AG09319 (cell line): ENCODE measurements at places on chromosomes 16 and 17.

DNA sequence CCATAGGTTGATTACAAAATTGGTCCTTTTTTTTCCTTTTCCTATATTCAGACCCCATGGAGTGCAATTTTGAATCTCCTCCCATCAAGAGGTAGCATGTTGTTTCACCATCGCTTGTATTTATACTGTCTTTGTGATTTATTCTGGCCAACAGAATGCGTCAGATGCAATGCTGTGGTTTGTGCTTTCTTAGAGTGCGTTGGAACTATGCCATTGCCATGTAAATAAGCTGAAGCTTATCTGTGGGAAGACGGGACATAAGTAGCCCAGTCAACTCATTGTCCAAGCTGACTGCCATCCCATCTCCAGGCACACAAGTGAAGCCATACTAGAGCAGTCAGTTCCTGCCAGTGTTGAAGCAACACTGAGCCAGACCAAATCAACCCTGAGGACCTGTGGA lies 1339.3 kb upstream of the GOT2 start:
- no peak for DNase-seq

DNA sequence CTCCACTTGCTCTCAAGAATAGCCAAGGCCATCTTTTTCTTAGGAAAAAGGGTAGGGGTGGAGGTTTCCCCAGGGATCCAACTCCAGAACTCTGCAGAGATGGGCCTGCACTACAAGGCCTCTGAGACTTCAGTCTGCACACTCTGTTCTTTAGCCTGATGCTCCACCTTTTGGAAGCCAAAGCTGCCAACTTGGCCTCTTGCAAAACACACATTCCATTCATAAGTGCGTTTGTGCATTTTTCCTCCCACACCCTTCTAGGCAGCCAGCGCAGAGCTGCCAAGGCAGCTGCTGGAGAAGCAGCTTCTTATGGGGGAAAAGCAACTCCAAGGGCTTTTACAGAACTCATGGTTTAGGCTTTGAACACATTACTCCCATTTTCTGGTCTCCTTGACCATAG lies 45.3 kb downstream of the REXO5 start:
- peak; percentile 84 for DNase-seq

DNA sequence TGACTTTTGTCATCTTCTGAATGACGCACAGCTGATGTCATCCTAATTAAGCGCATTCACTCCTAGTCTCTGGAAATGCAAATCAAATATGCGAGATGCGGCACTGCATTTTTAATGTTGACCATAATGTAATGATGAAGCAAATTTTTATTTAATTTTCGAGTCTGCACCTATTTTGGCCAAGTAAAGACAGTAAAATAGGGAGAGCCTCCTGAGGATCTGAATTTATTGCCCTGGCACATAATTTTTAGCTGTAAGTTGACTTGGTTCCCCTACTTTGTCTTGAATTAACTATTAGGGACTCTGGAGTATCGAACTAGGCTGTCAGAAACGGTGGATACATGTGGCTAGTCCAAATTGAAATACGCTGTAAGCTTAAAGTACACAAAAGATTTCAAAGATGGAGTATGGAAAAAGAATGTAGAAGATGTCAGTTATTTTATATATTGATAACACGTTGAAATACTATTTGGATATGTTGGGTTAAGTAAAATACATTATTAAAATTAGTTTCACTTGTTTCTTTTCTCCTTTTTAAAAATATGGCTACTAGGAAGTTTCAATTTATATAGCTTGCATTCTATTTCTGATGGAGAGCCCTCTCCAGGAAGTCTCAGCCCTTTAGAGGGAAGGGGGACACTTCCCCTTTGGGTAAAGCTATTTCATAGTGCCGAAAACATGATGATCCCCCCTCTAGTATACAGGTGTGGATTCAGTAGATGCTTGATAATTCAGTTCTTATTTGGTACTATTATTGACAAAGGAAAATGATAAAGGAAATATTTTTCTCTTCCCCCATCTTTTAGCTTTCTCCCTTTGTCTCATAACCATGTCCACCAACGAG lies 991 bp downstream of the KPNA2 start:
- DNase-seq = no peak

- DNase-seq = no peak
These were observed 27.2 kb downstream of the ZNF750 start for GRCh38 chr17:82812601-82813000.

- DNase-seq = no peak
These were observed 141.2 kb downstream of the LAT start for GRCh38 chr16:29126057-29126494.

GRCh38 chr17:66301367-66301863 lies 998 bp upstream of the PRKCA start:
- DNase-seq = no peak

- DNase-seq = no peak
These were observed 670.4 kb upstream of the GOT2 start for GRCh38 chr16:59404509-59404908.

GRCh38 chr17:80717720-80718083 lies 173.1 kb downstream of the RPTOR start:
- no peak for DNase-seq

DNA sequence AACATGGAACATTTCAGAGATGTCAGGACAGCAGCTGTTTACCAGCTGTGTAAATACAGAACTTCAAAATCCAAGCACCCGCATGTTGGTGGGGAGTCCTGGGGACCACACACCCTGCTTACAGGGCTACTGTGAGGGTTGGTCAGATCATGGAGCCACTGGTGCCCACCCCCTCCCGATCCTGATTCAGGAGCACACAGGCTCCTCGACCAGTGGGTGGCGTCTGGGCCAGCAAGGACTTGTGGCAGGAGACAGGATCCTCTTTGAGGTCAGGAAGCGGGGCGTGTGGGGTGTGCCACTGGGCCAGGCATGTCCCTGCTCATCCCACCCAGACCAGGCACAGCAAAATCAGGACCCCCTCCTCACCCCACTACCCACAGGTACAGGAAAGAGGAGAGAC lies 83.6 kb downstream of the SDK2 start:
- DNase-seq = no peak

- no peak for DNase-seq
These were observed 87.7 kb downstream of the ENGASE start for GRCh38 chr17:79162012-79162963.

DNA sequence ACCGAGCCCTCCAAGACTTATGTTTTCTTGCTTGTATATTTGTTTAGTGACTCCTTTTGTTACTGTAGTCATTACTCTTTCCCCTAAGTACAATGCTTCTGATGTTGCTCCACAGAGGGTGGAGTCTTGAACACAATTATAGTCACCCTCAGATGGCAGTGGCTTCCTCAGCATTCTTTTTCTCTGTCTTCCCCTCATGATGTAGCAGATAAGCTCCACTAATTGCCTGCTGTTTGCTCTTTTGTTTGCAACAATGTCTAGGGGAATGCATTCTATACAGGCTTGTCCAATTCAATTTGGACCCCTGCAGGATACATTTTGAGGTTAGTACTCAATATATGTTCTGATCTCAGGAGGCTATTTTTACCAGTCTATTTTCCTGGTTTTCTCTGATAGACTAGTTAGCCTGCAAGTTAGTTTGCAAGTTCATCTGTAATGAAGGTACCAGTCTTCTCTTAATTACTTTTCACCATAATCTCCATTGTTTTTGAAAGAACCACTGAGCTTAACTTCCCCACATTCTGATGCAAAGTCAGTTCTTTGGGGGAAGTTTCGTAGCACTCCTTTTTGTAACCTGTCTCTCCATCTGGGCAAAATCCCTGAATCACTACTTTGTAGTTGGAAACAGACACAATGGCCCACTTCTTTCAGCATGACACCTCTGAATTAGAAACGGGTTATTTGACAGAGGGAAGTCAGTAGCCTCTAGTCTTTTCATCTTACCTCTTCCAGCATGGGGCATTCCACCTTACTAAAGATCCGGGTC lies 1509.2 kb downstream of the CDH11 start:
- no peak for DNase-seq

GRCh38 chr16:27822996-27823395 lies 240.5 kb downstream of the GSG1L start:
- DNase-seq = no peak

GRCh38 chr17:44221084-44221861 lies 1.8 kb upstream of the UBTF start:
- no peak for DNase-seq

- DNase-seq = no peak
These were observed 252.3 kb upstream of the CA10 start for GRCh38 chr17:52410781-52411180.

GRCh38 chr16:46549477-46549876 lies 71.7 kb downstream of the SHCBP1 start:
- no peak for DNase-seq

DNA sequence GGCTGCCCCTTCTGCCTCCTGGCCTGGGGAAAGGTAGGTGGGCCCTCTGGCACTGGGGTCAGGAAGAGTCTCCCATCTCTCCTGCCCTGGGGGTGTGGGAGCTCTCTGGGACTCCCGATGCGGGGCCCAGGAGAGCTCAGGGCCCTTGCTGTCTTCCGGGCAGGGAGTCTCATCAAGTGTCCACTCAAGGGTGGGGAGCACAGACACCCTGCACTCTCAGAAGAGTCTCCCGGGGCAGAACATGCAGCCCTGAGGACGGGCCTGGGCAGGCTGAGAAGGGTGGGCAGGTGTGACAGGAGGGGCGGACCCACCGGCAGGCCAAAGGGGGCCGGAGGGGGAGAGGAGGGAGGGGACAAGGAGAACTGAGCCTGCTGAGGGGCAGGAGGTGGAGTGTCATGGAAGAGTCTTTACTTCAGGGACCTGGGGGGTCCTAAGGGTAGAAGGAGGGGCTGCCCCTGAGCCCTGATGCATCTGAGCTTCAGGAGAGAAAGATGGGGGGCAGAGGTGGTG lies 8.4 kb upstream of the PKMYT1 start:
- no peak for DNase-seq

DNA sequence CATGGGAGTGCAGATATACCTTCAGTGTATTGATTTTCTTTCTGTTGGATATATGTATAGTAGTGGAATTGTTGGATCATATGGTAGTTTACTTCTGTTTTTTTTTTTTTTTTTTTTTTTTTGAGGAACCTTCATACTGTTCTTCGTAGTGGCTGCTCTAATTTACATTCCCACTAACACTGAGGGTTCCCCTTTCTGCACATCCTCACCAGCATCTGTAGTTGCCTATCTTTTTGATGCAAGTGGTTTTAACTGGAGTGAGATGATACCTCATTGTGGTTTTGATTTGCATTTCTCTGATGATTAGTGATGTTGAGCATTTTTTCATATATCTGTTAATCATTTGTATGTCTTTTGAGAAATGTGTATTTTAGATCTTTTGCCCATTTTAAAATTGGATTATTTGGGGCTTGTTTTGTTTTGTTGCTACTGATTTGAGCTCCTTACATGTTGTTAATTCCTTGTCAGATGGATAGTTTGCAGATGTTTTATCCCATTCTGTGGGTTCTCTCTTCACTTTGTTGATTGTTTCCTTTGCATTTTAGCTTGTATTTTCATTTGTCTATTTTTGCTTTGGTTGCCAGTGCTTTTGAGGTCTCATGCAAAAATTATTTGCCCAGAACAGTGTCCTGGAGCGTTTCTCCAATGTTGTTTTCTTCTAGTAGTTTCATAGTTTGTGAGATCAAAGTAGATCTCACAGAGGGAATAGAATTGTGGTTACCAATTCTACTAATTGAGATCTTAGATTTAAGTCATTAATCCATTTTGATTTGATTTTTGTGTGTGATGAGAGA lies 25.0 kb upstream of the BCAS3 start:
- DNase-seq = no peak

DNA sequence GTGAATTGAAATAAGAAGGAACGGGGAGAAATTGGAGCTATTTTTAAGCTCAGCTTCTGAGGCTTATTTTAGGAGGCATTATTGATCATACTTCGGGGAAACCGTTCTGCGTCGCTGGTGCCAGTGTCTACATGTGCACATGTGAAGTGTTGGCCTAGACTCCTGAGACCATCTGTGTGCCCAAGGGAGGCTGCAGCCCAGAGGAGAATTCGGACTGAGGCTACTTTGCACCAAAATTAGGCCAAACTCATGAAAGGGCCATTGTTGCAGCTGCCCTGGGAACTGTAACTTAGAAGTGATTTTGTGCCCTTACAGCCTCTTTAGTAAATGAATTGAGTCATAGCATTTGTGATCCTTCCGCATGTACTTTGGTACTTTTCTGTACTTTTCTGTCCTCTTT lies 102.0 kb upstream of the NOL11 start:
- DNase-seq = no peak

DNA sequence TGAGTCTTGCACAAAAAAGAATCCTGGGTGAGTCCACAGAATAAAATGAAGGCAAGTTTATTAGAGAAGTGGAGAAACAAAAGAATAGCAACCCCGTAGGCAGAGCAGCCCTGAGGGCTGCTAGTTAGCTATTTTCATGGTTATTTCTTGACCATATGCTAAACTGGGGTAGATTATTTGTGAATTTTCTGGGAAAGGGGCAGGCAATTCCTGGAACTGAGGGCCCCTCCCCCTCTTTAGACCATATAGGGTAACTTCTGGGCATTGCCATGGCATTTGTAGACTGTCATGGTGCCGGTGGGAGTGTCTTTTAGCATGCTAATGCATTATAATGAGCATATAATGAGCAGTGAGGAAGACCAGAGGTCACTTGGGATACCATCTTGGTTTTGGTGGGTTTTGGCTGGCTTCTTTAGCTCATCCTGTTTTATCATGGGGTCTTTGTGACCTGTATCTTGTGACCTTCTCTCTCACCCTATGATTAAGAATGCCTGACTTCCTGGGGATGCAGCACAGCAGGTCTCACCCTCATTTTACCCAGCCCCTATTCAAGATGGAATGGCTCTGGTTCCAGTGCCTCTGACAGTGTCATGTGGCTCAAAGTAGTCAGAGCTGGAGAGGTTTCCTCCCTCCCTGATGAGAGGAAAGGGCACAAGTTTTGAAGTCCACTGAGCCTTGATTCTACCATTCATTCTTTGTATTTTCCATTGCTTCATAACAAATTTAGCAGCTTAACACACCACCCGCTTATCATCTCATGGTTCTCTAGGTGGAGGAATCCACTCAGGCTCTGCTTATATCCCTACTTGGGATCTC lies 55.7 kb upstream of the LGALS9 start:
- no peak for DNase-seq
